Lower lobe of right lung (tissue), 2 donors: ENCODE measurements at places on chromosomes 6 and 20. TPM values are rescaled to one million over a fixed set of nuclear protein-coding genes. Genes with fewer than 3 reads are reported as not detected.

DNA sequence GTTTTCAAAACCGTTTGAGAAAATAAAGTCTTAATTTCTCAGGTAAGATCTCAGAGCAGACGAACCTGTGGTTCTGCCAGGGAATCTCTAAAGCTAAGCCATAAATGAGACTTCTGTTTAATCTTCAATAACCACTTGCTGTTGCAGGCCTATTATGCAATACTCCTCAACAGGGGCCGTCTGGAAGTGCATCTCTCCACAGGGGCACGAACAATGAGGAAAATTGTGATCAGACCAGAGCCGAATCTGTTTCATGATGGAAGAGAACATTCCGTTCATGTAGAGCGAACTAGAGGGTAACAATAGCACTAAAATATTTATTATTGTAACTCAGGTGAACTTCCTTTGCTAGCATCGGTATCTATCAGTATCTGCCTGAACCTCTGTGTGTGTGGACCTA, 223.7 kb downstream of the ARHGAP18 start:
- no peak overlapping the region for H3K4me3 ChIP-seq
- no peak for DNase-seq
- peaks cover 15% of the 10 kb centered on the region for H3K4me1 ChIP-seq
- peaks cover 17% of the 10 kb centered on the region for H3K36me3 ChIP-seq

DNA sequence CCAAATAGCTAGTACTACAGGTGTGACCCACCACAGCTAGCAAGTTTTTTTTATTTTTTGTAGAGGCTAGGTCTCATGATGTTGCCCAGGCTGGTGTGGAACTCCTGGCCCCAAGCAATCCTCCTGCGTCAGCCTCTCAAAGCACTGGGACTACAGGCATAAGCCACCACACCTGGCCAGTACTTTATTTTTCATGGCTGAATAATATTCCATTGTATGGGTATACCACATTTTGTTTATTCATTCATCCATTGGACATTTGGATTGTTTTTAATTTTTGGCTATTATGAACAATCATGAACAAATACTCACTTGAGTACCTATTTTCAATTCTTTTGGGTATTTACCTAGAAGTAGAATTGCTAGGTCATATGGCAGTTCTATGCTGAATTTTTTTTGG, 7.0 kb upstream of the NXT1 start:
- H3K4me3 ChIP-seq: no peak overlapping the region
- H3K27ac ChIP-seq: no peak overlapping the region
- peaks cover 3% of the 10 kb centered on the region for H3K27me3 ChIP-seq
- peaks cover 8% of the 10 kb centered on the region for H3K4me1 ChIP-seq
- DNase-seq: no peak

DNA sequence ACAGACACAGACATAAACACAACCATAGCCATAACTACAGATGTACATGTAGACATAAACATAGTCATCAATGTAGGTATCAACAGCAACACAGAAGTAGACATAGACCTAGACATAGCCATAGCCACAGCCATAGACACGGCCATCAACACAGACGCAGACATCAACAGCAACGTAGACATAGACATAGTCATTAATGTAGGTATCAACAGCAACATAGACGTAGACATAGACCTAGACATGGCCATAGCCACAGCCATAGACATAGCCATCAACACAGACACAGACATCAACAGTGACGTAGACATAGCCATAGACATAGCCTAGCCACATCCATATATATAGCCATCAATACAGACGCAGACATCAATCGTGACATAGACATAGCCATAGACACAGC, 258.3 kb upstream of the FOXQ1 start:
- no peaks in the 10 kb centered on the region for H3K4me1 ChIP-seq
- no peak overlapping the region for H3K27ac ChIP-seq
- H3K36me3 ChIP-seq: no peaks in the 10 kb centered on the region
- no peak overlapping the region for H3K4me3 ChIP-seq
- no peak for DNase-seq

GRCh38 chr6:84424956-84425355, 197.5 kb upstream of the CEP162 start:
- H3K4me1 ChIP-seq: no peaks in the 10 kb centered on the region
- DNase-seq: no peak
- H3K27me3 ChIP-seq: no peaks in the 10 kb centered on the region
- H3K36me3 ChIP-seq: no peaks in the 10 kb centered on the region
- H3K4me3 ChIP-seq: no peak overlapping the region
- H3K27ac ChIP-seq: no peak overlapping the region

DNA sequence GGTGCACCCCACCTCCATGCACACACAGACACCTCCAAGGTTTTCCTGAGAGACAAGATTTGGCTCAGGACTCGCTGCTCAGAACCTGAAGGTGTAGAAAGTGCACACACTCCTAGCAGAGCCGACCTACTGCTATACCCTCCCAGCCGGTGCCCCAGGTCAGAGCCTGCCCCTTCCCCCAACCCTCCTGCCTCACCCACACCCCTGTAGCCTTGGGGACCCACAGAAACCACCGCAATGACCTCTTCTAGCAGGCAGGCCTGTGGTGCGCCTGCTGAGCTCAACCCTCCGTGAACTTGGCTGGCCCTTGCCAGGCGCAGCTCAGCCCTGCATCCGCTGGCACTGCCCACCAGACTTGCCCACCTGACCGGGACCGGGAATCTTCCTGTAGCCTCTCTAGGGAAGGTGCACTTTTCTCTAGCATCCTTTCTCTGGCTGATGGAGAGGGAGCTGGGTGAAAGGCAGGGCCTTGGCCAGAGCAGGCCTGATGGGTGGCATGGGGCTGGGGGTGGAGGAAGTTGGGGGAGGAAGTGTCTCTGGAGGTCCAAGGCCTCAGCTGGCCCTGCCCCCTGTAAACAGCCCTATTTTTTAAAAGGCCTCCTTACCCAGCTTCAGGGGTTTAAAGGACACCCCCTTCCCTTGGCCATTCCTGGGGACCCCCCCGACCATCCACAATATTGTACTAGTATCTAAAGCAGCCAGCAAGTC, 36.9 kb upstream of the SLCO4A1 start:
- peaks cover 10% of the 10 kb centered on the region for H3K27me3 ChIP-seq
- H3K36me3 ChIP-seq: no peaks in the 10 kb centered on the region
- peak overlapping the region; percentile 20 for H3K27ac ChIP-seq
- DNase-seq: no peak
- H3K4me1 ChIP-seq: peaks cover 53% of the 10 kb centered on the region

DNA sequence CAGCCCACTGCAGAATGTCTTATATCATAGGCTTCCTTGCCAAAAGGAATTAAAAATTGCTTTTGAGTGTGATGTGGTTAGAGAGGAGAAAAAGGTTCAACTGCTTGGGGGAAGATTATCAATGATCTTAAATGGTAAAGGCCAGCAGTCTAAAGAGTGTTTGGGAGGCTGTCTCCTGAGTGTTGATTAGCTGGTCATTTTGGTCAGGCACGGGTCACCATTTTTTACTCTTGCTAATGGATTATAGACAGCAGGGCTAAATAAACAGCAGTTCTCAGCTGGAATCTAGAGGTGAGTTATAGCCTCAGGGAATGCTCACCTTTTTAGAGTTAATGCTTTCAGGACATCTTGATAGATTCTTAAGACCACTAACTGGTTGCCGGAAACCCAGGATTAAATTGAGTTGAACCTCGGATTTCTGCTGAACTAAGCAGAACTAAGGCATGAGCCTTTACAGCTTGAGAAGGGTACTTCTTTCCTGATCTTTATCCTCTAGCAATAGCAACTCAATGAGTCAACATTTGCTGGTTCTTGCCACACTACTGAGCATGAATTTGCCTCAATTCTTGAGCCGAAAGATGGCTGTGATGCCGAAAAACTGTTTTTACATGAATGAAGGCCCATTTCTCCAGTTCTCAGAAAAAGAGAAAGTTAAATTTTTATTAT, 120.4 kb downstream of the LRRC1 start:
- H3K27me3 ChIP-seq: no peaks in the 10 kb centered on the region
- peaks cover 9% of the 10 kb centered on the region for H3K36me3 ChIP-seq
- no peak for DNase-seq

GRCh38 chr6:68628161-68628560, 6.9 kb upstream of the ADGRB3 start:
- no peak for DNase-seq
- no peaks in the 10 kb centered on the region for H3K36me3 ChIP-seq
- H3K4me1 ChIP-seq: no peaks in the 10 kb centered on the region
- no peak overlapping the region for H3K27ac ChIP-seq
- H3K4me3 ChIP-seq: no peak overlapping the region

- H3K4me1 ChIP-seq: peaks cover 46% of the 10 kb centered on the region
- H3K27ac ChIP-seq: no peak overlapping the region
- DNase-seq: no peak
- no peak overlapping the region for H3K4me3 ChIP-seq
- H3K36me3 ChIP-seq: peaks cover 13% of the 10 kb centered on the region
Measured at GRCh38 chr6:69790629-69791028, 6.2 kb downstream of the LMBRD1 start.

DNA sequence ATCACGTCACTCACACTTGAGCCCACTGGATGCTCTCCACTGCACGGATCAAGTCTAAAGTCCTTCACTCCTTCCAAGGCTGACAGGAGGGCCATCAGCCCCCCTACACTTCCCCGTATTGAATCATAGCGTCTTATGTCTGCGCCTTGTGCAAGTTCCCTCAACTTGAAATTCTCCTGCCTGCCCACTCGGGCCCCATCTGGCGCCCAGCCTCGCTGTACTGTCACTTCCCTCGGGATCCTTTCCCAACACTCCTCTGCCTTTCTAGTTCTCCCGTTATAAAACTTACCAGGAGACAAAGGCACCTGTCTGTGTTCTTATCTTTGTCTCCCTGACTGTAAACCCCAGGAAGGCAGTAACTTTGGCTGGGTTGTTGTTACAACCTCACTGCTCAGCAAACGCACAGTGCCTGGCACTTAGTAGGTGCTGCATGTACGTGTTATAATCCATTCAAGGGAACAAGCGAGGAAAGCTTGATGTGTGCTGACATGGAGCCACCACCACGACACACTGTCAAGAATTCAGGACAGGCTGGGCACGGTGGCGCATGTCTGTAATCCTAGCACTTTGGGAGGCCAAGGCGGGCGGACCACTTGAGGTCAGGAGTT, 33.8 kb upstream of the ZFAND3 start:
- peaks cover 12% of the 10 kb centered on the region for H3K27me3 ChIP-seq
- H3K36me3 ChIP-seq: no peaks in the 10 kb centered on the region

RAET1L gene
- not detected for total RNA-seq
